Mammary microvascular endothelial cell (primary cell): ENCODE measurements at places on chromosomes 5 and 9. TPM values are rescaled to one million over a fixed set of nuclear protein-coding genes. Genes with fewer than 3 reads are reported as not detected.

The FABP6 gene
- not detected in 2 replicates for total RNA-seq

The NOP16 gene
- total RNA-seq: 29.2 and 29.6 TPM in 2 replicates

The TMC1 gene
- total RNA-seq: 0.13 TPM in 1 of 2 replicates, not detected in the other

The KCTD16 gene
- total RNA-seq: 0.05 and 0.07 TPM in 2 replicates

The PCDHGB6 gene
- 0.73 and 1.2 TPM in 2 replicates for total RNA-seq
